ENCODE measurements at places on chromosomes 2 and 18.

DNA sequence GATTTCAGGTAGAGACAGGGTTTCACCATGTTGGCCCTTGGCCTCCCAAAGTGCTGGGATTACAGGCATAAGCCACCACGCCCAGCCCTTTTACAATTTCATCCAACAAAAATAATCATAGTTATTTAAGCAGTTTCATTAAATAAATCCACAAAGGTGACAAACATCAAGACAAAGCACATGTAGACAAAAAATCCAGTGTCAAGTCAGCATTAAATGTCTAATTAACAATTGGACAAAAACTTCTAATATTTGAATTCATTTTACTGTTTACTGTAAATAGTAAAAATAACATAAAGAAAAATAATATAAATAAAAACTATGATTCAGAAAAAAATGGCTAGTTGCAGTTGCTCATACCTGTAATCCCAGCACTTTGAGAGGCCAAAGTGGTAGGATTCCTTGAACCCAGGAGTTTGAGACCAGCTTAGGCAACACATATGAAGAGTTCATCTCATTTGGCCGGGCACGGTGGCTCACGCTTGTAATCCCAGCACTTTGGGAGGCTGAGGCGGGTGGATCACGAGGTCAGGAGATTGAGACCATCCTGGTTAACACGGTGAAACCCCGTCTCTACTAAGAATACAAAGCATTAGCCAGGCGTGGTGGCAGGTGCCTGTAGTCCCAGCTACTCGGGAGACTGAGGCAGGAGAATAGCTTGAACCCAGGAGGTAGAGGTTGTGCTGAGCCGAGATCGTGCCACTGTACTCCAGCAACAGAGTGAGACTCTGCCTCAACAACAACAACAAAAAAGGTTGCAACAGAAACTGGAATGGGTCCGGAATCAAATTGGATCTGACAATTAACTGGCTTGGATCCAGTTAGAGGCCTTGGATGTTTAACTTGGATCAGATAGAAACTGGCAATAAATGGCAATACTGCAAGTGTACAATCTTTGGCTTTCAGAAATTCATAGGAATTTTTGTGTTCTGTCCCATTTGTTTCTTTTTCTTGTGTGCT is 56.9 kb upstream of the MAT2A start:
- no peak for DNase-seq
- H3K27ac ChIP-seq = no peak overlapping the region
- no peaks in the 10 kb centered on the region for H3K36me3 ChIP-seq
- no peak overlapping the region for H3K4me3 ChIP-seq

DNA sequence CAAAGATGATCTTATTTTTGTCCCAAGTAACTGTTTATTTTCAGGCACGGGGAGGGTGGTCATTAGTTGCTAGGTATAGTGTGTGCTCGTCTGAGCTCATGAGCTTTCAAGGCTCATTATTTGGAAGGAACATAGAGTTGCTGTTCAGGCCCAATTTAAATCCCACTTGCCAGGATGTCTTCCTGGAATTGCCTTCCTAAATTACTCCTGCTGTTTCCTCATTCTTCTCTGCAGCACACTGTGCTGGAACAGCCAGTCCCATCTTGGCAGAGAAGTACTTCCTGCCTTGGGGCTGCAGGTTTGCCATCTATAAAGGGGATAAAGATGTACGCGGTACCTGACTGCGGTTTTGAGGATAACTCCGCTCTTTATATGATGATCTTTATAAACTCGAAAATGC is 37.3 kb downstream of the GREB1 start:
- no peak overlapping the region for H3K27ac ChIP-seq
- H3K4me3 ChIP-seq = no peak overlapping the region
- no peaks in the 10 kb centered on the region for H3K4me1 ChIP-seq
- no peaks in the 10 kb centered on the region for H3K36me3 ChIP-seq
- no peaks in the 10 kb centered on the region for H3K27me3 ChIP-seq
- DNase-seq = no peak

- no peaks in the 10 kb centered on the region for H3K27me3 ChIP-seq
- H3K27ac ChIP-seq = no peak overlapping the region
These were observed 89.0 kb upstream of the SEC11C start for GRCh38 chr18:59050661-59051057.

DNA sequence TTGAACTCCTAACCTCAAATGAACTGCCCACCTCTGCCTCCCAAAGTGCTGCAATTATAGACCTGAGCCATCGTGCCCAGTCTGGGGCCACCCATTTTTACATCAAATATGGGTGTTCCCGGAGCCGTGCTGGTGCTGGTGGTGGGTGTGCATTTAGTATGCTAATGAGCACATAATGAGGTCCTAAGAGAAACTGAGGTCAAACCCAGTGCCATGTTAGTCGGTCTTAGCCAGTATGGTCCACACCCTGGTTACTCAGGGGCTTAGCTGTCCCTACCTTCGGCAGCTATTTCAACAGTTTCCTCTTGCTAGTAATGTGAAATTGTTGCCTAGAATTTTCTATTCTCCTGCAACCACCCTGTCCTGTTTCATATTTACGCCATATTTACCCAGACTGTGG is 38.4 kb upstream of the FZD5 start:
- no peak for DNase-seq
- no peaks in the 10 kb centered on the region for H3K36me3 ChIP-seq
- H3K27me3 ChIP-seq = no peaks in the 10 kb centered on the region
- H3K4me1 ChIP-seq = no peaks in the 10 kb centered on the region
- no peak overlapping the region for H3K27ac ChIP-seq

- H3K4me1 ChIP-seq = peaks cover 8% of the 10 kb centered on the region
These were observed 9.9 kb downstream of the SGPP2 start for GRCh38 chr2:222434204-222434603.

GRCh38 chr2:174286172-174286571 is 37.8 kb upstream of the OLA1 start:
- H3K36me3 ChIP-seq = no peaks in the 10 kb centered on the region
- no peak for DNase-seq
- H3K4me1 ChIP-seq = no peaks in the 10 kb centered on the region
- no peaks in the 10 kb centered on the region for H3K27me3 ChIP-seq
- H3K27ac ChIP-seq = no peak overlapping the region
- no peak overlapping the region for H3K4me3 ChIP-seq

GRCh38 chr2:218852911-218853667 is 6.5 kb upstream of the WNT6 start:
- H3K4me1 ChIP-seq = no peaks in the 10 kb centered on the region
- H3K4me3 ChIP-seq = no peak overlapping the region
- H3K36me3 ChIP-seq = no peaks in the 10 kb centered on the region
- H3K27me3 ChIP-seq = peaks cover 10% of the 10 kb centered on the region
- H3K27ac ChIP-seq = no peak overlapping the region

GRCh38 chr18:36355511-36355910 is 58.0 kb downstream of the FHOD3 start:
- H3K27me3 ChIP-seq = no peaks in the 10 kb centered on the region
- DNase-seq = no peak
- H3K27ac ChIP-seq = no peak overlapping the region
- H3K4me3 ChIP-seq = no peak overlapping the region

GRCh38 chr18:76578571-76579300 is 83.7 kb upstream of the ZNF516 start:
- no peak for DNase-seq
- no peaks in the 10 kb centered on the region for H3K27me3 ChIP-seq
- no peaks in the 10 kb centered on the region for H3K36me3 ChIP-seq
- H3K27ac ChIP-seq = no peak overlapping the region

- no peak overlapping the region for H3K4me3 ChIP-seq
- no peaks in the 10 kb centered on the region for H3K36me3 ChIP-seq
- no peak overlapping the region for H3K27ac ChIP-seq
- no peak for DNase-seq
- H3K4me1 ChIP-seq = no peaks in the 10 kb centered on the region
These were observed 44.4 kb upstream of the MBP start for GRCh38 chr18:77177009-77177408.

- H3K36me3 ChIP-seq = no peaks in the 10 kb centered on the region
- no peak overlapping the region for H3K27ac ChIP-seq
- no peaks in the 10 kb centered on the region for H3K27me3 ChIP-seq
These were observed 710 bp downstream of the SEC11C start for GRCh38 chr18:59140302-59140885.

- peaks cover 5% of the 10 kb centered on the region for H3K36me3 ChIP-seq
- H3K4me1 ChIP-seq = no peaks in the 10 kb centered on the region
These were observed 164.5 kb downstream of the HAUS1 start for GRCh38 chr18:46268671-46269070.

GRCh38 chr2:33597026-33597425 is 2.1 kb downstream of the FAM98A start:
- H3K27ac ChIP-seq = no peak overlapping the region
- peak overlapping the region; percentile 98 for H3K4me3 ChIP-seq
- no peak for DNase-seq

DNA sequence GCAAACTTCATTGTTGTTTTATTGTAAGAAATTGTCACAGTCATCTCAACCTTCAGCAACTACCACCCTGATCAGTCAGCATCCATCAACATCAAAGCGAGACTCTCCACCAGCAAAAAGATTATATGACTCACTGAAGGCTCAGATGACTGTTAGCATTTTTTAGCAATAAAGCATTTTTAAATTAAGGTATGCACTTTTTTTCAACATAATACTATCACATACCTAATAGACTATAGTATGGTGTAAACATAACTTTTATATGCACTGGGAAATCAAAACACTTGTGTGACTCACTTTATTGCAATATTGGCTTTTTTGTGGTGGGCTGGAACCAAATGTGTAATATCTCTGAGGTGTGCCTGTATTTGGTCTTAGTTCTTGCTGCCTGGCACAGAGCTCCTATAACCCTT is 15.6 kb downstream of the SCN1A start:
- H3K27me3 ChIP-seq = no peaks in the 10 kb centered on the region
- no peak overlapping the region for H3K4me3 ChIP-seq
- no peaks in the 10 kb centered on the region for H3K4me1 ChIP-seq
- no peak overlapping the region for H3K27ac ChIP-seq
- no peak for DNase-seq

DNA sequence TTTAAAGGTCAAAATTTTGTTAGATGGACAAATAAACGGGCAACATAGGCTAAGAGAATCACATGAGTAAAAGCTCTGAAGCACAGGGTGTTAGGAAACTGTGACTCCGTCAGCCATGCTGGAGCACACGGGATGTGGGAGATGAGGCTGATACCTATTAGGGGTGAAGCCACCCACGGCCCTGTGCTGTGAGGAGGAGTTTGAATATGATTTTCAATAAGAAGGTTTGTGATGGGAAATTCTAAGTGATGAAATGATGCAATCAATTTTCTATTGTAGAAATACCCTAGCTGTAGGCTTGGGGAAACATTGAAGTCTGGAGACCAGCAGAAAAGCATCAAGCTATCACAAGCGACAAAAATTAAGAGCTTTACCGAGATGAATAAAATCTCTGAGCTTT is 431.3 kb downstream of the CMPK2 start:
- no peak for DNase-seq
- no peaks in the 10 kb centered on the region for H3K27me3 ChIP-seq
- H3K27ac ChIP-seq = no peak overlapping the region
- no peaks in the 10 kb centered on the region for H3K4me1 ChIP-seq

- no peak for DNase-seq
- H3K4me3 ChIP-seq = no peak overlapping the region
- no peak overlapping the region for H3K27ac ChIP-seq
- H3K36me3 ChIP-seq = no peaks in the 10 kb centered on the region
These were observed 61.4 kb upstream of the ASAP2 start for GRCh38 chr2:9145109-9145751.

- no peak for DNase-seq
- H3K27ac ChIP-seq = no peak overlapping the region
- H3K4me3 ChIP-seq = no peak overlapping the region
These were observed 207.1 kb upstream of the MEX3C start for GRCh38 chr18:51404620-51405019.

DNA sequence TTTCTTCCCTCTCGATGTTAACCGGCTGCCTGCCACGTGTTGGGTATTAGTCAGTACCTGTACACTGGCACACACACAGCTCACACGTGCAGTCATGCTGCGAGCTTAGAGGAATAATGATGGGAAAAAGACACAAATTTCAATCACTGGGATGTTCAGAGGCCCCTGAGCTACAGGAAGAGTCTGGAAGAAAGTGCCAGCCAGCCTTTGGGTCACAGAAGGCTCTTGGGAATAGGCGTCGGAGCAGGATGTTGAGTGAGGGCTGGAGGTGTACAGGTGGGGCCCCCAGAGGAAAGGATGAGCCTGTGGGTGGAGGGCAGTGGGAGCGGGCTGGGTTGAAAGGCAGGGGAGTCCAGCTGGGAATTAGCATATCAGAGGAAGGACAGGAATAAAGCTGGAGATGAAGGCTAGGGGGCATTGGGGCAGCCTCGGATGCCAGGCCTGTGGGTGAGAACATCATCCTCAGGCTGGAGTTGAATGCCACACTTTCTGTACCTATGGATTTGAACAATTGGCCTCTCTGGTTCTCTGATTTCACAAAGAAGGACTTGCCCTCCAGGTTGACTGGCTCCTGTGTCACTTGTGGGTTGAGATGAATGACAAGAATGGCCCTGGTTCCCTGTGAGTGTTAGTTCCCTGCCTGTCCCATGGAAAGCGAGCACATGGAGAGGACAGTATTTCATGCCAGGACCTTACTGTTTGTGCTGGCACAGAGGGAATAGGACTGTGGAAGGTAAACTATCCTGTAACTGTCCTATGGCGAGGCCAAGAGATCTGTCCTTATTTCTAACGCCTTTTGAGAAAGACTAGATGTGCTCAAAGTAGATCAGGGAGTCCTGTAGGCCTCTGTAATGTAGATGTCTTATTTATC is 40.6 kb downstream of the GREB1 start:
- no peaks in the 10 kb centered on the region for H3K4me1 ChIP-seq
- DNase-seq = no peak
- H3K27me3 ChIP-seq = no peaks in the 10 kb centered on the region
- no peaks in the 10 kb centered on the region for H3K36me3 ChIP-seq
- H3K4me3 ChIP-seq = no peak overlapping the region

GRCh38 chr2:171102802-171103201 is 57.9 kb downstream of the TLK1 start:
- no peak for DNase-seq
- no peak overlapping the region for H3K4me3 ChIP-seq
- H3K36me3 ChIP-seq = no peaks in the 10 kb centered on the region
- H3K27me3 ChIP-seq = no peaks in the 10 kb centered on the region

DNA sequence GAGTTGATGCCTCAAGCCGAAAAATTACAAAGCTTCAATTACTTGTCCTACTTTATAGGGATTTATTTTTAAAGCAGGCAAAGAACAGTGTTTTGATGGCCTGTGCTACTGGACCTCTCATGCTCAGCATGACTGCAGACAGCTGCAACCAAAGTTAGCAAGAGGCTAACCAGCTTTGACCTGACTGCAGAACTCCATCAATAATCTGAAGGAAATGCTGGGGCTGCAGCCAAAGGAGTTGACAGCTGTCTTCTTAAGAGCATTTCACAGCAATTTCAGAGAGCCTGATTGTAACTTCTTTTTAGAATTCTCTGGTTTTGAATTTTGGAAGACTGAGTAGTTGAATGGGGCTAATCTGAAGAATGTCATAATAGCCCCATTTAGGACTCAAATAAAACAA is 46.5 kb upstream of the SESTD1 start:
- no peaks in the 10 kb centered on the region for H3K4me1 ChIP-seq
- H3K4me3 ChIP-seq = no peak overlapping the region
- H3K27ac ChIP-seq = no peak overlapping the region
- H3K36me3 ChIP-seq = no peaks in the 10 kb centered on the region

DNA sequence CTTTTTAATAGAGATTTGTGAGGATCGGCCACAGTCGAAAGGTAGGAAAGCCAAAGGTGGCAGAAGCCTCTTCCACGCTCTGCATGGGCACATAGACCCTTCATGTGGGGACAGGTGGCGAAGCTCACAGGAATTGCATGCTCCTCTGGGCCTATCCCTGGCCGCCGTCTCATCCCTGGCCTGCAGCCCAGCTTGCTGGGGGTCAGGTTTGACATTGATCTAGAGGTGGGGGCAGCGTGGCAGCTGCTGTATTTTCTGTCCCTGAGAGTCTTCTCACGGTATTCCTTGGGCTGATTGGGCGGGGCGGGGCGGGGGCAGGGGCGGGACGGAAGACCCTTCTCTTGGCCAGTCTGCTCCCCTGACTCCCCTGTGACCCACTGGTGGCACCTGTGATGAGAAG is 48.9 kb downstream of the STK25 start:
- H3K27ac ChIP-seq = no peak overlapping the region
- no peaks in the 10 kb centered on the region for H3K27me3 ChIP-seq
- DNase-seq = no peak
- H3K4me1 ChIP-seq = peaks cover 2% of the 10 kb centered on the region

Measured in kidney (tissue), 22 donors.